ENCODE measurements at places on chromosomes 12 and 14. TPM values are rescaled to one million over a fixed set of nuclear protein-coding genes. Genes with fewer than 3 reads are reported as not detected.

Gene CMTM5
- 0.05 TPM for total RNA-seq

- no peak overlapping the region for H3K27ac ChIP-seq
- DNase-seq = no peak
- H3K4me1 ChIP-seq = peaks cover 10% of the 10 kb centered on the region
- no peak overlapping the region for H3K4me3 ChIP-seq
These were observed 6.5 kb downstream of the GLRX5 start for GRCh38 chr14:95541346-95541745.

DNA sequence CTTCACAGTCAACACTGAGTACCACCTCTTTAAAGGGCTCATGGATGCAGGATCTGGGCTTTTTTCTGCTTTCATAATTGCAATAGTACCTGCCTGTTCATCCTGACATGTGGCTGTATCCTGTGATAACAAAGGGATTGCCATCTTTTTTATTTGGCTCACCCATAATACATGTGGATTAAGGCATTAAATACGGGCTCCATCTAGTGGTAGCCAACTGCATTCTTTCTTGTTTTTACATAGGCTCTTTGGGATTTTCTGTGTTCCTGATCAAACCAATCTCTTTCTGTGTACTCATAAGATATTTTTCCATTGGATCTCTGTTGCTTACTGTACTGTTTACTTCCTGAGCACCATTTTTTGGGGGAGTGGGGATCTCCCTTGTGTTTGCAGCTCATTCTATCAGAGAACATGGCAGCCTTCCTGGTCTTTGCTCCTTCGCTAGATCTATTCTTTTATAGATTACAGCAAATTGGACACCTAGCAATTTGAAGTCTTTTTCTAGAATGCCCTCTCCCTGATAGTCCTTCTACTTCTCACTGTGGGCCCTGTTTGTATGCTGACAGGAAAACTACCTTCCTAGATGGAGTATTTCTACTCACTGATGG, 723.4 kb upstream of the MDGA2 start:
- no peak for DNase-seq
- no peak overlapping the region for H3K27ac ChIP-seq
- H3K27me3 ChIP-seq = no peaks in the 10 kb centered on the region
- H3K36me3 ChIP-seq = no peaks in the 10 kb centered on the region
- no peak overlapping the region for H3K4me3 ChIP-seq

Gene OR6C2
- not detected for total RNA-seq

GRCh38 chr14:63375769-63376168, 57.0 kb upstream of the GPHB5 start:
- peaks cover 9% of the 10 kb centered on the region for H3K36me3 ChIP-seq
- H3K4me1 ChIP-seq = no peaks in the 10 kb centered on the region
- H3K27me3 ChIP-seq = no peaks in the 10 kb centered on the region
- no peak for DNase-seq

Gene TCL1A
- total RNA-seq = 6.4 TPM

- no peaks in the 10 kb centered on the region for H3K27me3 ChIP-seq
- no peaks in the 10 kb centered on the region for H3K36me3 ChIP-seq
- H3K4me3 ChIP-seq = no peak overlapping the region
These were observed 39.5 kb downstream of the BEGAIN start for GRCh38 chr14:100547633-100548294.

DNA sequence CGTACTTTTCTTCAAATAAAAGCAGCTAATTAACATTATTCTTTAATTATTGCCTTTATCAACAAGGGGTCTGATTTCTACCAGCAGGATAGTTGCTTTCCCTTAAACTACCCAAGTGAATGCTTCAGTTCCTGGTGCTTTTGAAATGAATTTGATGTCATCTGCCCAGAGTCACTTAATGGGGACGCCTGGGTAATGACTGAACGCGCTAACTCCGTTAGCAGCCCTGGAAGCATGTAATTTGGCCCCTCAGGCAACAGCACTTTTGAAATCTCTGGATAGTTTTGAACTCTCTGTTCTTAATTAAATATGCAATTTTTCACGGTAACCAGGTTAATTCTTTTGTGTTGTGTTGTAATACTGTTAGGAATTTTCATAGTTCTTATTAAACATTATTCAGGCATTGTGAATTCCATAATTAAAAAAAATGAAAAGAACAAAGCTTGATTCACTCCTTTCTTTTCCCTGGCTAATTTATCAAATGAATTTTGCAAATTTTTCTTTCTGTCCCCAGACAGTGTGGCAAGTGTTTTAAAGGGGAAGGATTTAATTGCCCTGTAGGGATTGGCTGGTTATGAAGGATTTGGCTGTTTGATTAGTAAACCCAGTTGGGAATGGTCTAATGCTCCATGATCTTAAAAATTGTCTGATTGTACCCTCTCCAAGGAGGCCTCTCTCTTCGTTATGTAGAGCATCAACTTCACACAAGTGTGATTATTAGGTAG, 137.5 kb upstream of the MYL2 start:
- no peak overlapping the region for H3K4me3 ChIP-seq
- H3K4me1 ChIP-seq = peaks cover 16% of the 10 kb centered on the region
- no peaks in the 10 kb centered on the region for H3K27me3 ChIP-seq
- peak overlapping the region; percentile 94 for H3K27ac ChIP-seq
- H3K36me3 ChIP-seq = no peaks in the 10 kb centered on the region
- DNase-seq = no peak

- H3K27me3 ChIP-seq = no peaks in the 10 kb centered on the region
- peaks cover 24% of the 10 kb centered on the region for H3K4me1 ChIP-seq
- H3K4me3 ChIP-seq = peak overlapping the region; percentile 82
- no peak for DNase-seq
These were observed 1.9 kb downstream of the ATP6V0A2 start for GRCh38 chr12:123713823-123714585.

- H3K4me1 ChIP-seq = no peaks in the 10 kb centered on the region
- H3K36me3 ChIP-seq = no peaks in the 10 kb centered on the region
- H3K4me3 ChIP-seq = no peak overlapping the region
- DNase-seq = no peak
- H3K27me3 ChIP-seq = no peaks in the 10 kb centered on the region
These were observed 180.1 kb downstream of the DACT1 start for GRCh38 chr14:58817846-58818245.

Gene WNT1
- not detected for total RNA-seq

DNA sequence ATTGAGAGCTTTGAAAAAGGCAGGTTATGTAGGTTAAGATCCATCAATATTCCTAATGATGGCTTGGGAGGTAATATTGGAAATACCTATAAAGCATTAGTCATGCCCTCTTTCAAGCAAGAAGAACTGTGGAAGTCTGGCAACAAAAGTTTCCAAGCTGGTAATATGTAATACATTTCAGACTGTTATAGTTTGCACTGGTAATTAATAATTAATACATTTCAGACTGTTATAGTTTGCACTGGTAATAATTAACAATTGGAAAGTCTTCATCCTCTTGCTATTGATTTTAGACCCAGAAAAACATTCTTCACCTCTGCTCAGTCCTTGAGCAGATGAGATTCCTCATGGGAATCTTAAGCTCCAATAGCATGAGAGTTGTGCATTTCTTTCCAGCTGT, 29.0 kb upstream of the WDR89 start:
- no peak for DNase-seq
- H3K4me3 ChIP-seq = no peak overlapping the region
- no peaks in the 10 kb centered on the region for H3K36me3 ChIP-seq
- H3K27ac ChIP-seq = no peak overlapping the region
- H3K4me1 ChIP-seq = no peaks in the 10 kb centered on the region
- no peaks in the 10 kb centered on the region for H3K27me3 ChIP-seq

DNA sequence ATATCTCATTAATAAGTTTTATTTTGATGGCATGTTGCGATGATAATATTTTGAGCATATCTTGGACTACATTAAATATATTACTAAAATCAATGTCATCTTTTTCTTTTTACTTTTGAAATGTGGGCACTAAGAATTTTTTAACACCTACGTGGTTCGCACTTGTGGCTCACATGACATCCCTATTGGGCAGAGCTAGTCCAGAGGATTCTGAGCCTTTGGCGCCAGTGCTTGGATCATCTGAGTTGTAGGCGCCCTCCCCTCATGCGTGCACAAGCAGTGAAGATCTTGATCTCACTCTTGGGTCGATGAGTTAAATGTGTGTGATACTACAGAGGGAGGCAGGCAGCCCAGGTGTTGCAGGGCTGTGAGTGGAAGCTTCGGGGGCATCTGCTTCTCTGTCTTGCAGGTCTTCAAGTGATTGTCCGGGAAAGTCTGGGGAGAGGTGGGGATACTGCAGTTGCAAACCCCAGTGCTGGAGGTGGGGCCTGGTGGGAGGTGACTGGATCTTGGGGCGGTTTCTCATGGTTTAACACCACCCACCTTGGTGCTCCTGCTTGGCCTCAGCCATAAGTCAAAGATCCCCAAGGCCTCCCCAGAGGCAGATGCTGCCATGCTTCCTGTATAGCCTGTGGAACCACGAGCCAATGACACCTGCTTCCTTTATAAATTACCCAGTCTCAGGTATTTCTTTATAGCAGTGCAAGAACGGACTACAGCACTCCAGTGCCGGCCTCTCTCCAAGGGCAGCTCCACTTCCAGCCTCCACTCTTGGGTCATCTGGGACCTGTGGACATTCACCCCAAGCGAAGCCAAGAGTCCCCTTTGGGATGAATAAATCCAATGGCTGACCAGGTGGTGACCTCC, 46.1 kb upstream of the PPP2R5C start:
- no peaks in the 10 kb centered on the region for H3K36me3 ChIP-seq
- no peaks in the 10 kb centered on the region for H3K4me1 ChIP-seq
- H3K27ac ChIP-seq = no peak overlapping the region
- peaks cover 5% of the 10 kb centered on the region for H3K27me3 ChIP-seq
- no peak for DNase-seq
- no peak overlapping the region for H3K4me3 ChIP-seq

DNA sequence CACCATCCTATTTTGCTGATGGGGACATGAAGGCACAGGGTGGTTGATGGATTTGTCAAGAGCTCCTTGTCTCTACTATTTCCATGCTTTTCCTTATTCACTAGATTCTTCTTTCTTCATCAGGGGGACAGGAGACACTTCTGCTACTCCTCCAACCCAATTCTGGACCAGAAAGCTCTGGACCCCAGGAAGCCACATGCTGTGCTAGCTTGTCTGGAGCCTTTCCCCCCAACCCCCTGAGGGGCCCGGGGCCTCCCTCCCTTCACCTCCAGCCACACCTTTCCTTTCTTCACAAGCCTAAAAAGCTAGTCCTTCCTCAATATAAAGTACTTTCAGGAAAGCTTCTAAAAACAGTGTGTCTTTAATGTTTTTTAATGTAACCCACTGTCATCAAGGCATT, 75.1 kb upstream of the CAPRIN2 start:
- DNase-seq = no peak
- no peaks in the 10 kb centered on the region for H3K4me1 ChIP-seq
- H3K27me3 ChIP-seq = peaks cover 12% of the 10 kb centered on the region

DNA sequence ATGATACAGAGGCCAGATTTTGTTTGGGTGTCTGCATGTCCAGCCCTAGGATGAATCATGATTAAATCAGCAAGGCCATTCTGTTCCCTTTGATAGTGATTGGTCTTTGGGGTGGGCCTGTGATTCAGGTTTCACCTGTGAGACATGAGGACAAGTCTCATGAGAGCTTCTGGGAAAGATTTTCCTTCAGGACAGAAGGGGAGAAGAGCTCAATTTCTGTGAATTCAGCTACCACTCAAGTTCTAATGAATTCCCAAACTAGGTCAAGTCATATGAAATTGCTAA, 73.4 kb downstream of the ZNF664 start:
- H3K4me3 ChIP-seq = no peak overlapping the region
- H3K27ac ChIP-seq = no peak overlapping the region
- H3K36me3 ChIP-seq = no peaks in the 10 kb centered on the region
- no peaks in the 10 kb centered on the region for H3K27me3 ChIP-seq
- H3K4me1 ChIP-seq = peaks cover 2% of the 10 kb centered on the region

Gene ITGB7
- total RNA-seq = 18.9 TPM

Measured in thymus (tissue), 14 donors.